ENCODE measurements at places on chromosomes 2 and 18.

- no peak for DNase-seq
Observed at GRCh38 chr2:179811042-179811441, 50.4 kb downstream of the ZNF385B start.

- no peak for DNase-seq
Observed at GRCh38 chr18:39454866-39455265, 1889.3 kb upstream of the CELF4 start.

DNA sequence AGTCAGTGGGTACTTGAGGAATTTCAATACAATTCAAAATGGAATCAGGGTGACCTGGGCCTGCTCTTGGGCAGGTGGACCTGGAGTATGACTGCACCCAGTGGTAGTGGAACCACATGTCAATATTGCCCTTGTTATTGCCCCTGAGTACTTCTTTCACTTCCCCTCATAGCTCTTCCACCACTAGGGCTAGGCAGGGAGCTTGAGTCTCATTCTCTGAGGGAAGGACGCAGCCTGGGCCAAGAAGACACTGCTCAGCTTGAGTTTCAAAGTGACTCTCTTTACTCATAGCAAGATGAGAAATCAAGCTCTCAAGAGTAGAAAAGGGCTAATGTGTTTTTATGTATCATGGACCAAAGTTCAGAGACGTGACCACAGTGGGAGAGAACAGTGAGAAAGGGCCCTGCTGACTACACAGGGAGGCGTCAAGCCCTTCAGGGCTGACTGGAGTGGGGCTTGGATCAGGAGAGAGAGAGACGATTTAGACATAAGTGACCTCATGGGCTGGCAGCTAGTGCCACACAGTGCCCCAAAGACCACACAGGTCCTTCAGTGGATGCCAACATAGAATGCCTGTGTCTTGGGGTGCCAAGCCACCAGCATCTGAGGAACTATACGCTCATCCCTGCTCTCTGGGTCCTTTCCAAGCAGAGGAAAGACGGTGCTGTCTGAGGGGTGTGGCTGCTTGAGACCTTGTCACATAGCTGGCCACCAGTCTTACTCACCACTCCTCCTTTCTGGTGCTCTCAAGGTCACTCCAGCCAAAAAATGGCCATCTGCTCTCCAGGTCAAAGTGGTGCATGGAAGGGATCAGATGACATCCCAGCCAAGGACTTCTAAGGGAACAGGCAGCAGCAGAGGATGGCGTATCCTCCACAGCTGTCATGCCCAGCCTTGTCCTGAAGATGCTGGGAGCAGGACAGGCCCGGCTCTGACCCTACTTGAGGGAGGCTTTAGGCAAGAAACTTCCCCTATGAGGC lies 13.0 kb downstream of the PTMA start:
- DNase-seq = no peak

DNA sequence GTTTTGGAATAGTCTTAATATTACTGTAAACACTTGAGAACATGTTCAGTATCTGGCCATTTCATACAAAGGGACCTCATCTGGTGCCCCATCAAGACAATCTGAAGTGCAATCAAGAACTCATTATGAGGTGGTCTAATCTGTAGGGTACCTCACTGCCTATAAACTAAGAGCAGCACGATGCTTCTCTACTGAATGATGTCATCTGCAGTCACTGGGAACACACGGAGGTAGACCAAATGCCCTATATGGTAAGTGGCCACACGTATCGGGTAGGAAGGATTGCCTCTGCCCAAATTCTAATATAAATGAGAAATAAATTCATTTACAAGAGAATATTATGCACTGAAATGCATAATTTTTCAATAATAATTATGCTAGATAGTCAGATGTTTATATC lies 90.4 kb downstream of the SLC8A1 start:
- DNase-seq = peak; percentile 8

DNA sequence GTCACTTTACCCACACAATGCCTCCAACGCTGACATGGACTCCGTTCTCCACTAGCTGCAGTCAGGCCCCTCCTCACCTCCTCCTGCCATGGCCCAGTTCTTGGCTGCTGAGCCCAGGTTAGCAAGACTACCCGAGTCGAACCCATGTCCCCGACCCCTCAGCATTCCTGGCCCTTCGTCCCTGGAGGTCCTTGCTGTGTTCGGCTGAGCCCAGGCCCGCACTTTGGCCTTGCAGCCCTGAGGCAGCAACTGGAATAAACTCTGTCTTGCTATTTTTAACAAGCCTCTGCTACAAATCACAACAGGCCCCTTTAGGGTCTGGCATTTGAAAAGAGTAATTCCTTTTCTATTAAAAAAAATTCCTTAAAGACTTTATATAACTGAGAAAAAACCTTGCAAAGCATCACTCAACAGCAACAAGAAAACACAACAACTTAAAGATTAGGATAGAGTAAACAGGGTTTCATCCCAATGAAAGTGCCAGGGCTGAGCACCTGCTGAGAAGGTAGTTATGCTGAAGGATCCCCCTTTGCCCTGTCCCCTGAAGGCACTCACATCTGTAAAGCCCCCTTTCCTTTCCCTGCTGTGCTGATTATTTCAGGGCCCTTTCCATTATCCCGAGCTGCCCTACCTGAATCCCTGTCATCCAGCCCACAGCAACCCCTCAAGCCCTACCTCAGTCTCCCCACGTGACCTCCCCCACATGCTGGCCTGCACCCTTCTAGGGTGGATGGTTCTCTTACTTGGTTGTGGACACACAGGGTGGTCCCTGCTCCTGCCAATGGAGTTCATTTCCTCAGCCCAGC lies 120.0 kb upstream of the SNTG2 start:
- no peak for DNase-seq

GRCh38 chr2:104965900-104966299 lies 72.0 kb upstream of the MRPS9 start:
- no peak for DNase-seq

DNA sequence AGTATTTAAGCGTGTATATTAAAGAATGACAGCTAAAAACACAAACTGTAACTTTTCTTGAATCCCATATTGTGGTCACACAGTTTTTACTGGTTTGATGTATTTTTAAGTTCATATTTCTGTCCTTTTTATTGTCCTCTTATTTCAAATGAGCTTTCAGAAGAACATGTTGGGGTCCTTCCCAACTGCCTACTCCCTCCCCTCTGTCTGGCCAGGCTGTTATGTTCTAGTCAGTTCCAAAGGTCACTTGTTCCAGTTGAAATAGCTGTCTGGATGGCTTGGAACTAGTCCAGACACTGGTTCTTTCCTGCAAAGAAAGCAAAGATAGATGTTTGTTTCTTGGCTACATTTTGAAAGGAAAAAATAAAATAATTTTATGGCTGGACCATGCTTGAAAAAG lies 306.9 kb downstream of the GULP1 start:
- no peak for DNase-seq

- DNase-seq = no peak
Observed at GRCh38 chr2:112870841-112871835, 34.6 kb upstream of the IL1B start.

DNA sequence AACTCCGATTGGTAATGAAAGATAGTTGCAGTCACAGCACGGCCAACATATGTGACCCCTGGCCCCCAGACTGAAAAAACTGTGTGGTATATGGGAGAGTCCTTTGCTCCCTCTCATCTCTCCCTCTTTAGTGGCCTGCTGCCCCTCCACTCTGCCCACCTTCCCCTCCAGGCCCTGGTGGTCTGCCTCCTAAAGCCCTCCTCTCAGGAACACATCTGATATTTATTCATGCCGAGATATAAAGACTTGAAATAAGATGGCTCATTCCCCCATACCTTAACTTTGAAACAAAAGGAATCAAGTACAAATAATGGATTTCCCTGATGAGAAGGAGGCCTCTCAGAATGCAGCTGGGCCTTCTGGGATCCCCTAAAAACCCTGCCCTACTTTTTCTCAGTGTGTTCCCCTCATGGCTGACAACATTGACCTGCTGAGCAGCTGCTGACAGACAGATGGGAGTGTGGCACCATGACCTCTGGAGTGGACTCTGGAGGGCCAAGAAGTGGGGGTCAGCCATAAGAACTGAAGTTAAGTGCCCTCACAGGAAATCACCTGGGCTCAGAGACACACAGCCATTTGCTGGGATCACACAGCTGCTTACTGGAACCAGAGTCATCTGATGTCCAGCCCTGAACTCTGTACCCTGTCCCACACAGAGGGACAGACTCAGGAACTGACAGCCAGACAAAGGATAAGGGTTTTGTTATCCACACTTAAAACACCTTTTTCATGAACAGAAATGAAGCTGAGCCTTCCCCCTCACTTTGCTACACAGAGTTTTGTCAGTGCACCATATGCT lies 39.8 kb upstream of the ST8SIA3 start:
- DNase-seq = no peak

- no peak for DNase-seq
Observed at GRCh38 chr2:54081574-54081973, 33.8 kb upstream of the ACYP2 start.

- no peak for DNase-seq
Observed at GRCh38 chr2:63530704-63531279, 57.5 kb downstream of the WDPCP start.

GRCh38 chr2:206981086-206981674 lies 41.9 kb downstream of the CPO start:
- DNase-seq = no peak

GRCh38 chr2:147442816-147443215 lies 402.0 kb upstream of the ACVR2A start:
- DNase-seq = no peak

GRCh38 chr18:54774981-54775665 lies 53.2 kb upstream of the RAB27B start:
- no peak for DNase-seq

- no peak for DNase-seq
Observed at GRCh38 chr18:1618364-1618763, 713.7 kb downstream of the ADCYAP1 start.

DNA sequence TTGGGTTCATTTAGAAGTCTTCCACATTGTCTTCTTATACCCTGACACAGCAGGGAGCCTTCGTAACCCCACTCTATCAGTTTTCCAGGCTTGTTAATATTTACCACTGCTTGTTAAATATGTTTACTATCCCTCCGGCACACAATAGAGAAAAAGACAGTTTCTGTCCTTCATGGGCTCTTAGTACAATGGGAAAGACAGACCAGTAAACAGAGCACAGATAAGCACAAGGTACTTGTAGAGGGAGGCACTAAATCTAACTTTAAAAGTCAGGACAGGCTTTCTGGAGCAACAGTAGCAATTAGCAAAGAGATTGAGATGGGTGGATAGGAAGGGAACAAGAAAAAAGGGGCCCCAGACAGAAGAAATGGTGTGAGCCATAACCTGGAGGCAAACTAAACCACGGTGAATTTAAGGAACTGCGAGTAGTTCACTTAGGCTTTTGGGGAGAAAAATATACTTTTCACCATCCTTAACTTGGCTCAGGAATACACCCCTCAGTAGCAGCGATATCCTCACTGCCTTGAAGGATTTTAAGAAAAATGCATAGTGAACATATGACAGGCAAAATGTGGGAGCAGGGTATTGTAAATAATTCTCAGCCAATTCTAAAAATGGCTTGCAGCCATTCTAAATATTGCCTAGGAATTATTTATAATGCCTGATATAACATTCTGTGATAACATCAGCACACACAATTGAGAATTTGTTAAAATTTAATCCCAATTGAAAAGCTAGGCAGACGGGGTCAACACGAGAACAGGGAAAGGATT lies 383.7 kb downstream of the CDH2 start:
- no peak for DNase-seq

GRCh38 chr2:54728669-54729120 lies 5.2 kb downstream of the EML6 start:
- DNase-seq = peak; percentile 60

DNA sequence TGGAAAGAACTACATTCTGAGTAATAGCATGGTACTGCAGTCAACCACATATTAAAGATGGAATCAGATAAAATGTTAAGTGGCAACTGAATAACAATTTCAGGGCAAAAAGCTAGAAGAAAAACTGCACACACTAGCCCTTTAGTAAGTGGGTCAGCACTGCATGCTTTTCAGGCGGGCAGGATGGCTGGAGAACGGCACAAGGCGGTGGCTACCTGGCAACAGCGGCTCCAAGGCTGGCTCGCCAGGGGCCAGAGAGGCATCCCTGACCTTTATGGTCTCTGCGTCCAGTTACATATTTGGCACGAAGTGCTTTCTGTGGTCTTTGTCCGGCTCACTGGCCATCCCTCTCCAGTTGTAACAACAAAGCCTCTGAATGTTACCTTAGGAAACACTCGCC lies 226.7 kb downstream of the MYT1L start:
- no peak for DNase-seq

DNA sequence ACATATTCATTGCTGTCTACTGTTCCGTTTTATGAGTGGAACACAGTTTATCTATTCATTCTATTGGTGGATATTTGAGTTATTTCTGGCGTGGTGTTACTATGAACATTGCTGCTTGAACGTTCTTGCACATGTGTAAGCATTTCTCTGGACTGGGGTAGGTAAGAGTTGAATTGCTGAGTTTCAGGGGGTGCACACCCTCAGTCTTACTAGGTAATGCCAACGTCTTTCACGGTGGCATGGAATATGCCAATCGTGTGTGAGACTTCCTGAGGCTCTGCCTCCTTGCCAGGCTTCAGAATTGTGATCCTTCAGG lies 56.4 kb upstream of the TXNDC2 start:
- no peak for DNase-seq

- no peak for DNase-seq
Observed at GRCh38 chr18:25672490-25672889, 320.5 kb upstream of the ZNF521 start.

DNA sequence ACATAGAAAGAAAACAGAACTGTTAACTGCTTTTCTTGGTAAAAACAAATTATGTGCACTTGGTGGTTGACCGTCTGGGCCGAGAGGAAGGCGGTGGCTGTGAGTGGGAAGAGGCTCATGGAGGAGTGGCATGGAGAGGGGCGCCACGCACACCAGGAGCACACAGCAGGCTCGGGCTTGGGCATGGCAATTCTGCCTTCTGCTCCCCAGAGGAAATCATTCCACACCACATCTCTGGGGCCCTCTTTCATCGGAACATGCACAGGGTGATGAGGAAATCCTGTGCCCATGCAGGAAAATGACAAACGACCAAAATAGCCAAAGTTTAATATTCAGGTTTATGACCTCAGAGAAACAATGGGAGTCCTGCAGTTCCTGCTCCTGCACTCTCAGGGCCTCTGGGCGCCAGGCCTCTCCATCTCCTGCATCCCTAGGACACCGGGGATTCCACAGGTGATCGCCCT lies 26.4 kb downstream of the WDFY1 start:
- DNase-seq = no peak

DNA sequence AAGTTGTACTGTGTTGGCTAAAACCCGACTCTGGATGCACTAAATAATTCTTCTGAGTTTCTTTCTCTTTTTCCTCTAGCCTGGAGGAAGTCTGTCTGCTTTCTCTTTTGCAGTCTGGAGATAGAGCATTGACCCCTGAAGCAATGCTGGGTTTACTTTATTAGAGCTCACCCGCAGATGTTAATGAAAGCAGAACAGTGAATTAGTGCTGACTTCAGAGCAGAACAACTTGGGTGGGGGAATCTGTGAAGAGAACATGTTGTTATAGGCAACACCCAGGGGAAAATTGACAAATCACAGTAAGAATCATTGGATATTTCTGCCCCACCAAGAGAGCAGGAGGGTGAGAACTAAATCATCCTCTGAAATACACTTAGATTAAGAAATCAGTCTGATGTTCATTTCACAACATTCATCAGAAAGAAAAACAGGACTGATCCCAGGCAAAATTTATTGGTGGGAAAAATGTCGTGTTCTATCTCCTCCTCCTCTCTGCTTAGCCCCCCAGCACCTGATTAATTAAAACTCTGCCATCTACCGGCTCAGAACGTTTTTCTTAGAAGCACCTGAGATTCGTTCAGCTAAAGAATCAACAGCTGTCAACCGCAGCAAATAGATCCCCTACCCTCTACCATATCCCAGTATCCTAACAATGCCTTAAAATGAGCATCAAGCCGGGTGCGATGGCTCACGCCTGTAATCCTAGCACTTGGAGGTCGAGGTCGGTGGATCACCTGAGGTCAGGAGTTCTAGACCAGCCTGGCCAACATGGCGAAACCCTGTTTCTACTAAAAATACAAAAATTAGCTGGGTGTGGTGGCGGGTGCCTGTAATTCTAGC lies 165.1 kb downstream of the FMNL2 start:
- DNase-seq = no peak
